ENCODE measurements at places on chromosomes 13 and 19.

DNA sequence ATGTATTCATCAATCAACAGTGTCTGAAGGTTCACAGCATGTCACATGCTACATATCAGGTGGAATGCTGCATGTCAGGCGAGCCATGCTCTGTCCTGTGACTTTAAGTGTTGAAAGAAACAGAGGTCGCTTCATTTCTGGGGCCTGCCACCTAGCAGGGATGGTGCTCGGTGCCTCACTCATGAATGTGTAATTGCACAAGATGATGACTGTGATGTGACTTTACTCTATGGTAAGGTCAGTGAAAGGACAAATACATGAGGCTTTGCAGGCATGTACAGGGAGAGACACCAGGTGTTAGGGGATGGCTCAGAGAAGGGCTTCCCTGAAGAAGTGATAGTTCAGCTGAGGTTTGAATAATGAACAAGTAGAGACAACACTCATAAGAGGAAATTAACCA is 66.7 kb downstream of the FRY start:
- no peak for DNase-seq

DNA sequence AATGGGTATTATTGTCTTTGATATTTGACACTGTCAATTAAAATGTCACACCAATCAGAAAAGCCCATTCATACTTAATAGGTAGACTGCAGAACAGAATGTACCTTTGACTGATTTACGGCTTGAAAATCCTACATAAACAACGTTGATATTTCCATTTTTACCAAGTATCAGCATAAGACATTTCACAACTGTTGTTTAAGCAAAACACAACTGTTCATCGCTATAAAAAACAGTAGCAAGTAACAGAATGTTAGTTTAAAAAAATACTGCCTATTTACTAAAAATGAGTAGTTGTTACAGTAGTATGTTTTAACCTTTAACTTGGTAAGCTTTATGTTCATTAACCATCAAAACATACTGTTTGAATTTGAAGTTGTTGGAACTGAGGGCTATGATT is 1096.6 kb downstream of the PCDH17 start:
- DNase-seq: no peak

DNA sequence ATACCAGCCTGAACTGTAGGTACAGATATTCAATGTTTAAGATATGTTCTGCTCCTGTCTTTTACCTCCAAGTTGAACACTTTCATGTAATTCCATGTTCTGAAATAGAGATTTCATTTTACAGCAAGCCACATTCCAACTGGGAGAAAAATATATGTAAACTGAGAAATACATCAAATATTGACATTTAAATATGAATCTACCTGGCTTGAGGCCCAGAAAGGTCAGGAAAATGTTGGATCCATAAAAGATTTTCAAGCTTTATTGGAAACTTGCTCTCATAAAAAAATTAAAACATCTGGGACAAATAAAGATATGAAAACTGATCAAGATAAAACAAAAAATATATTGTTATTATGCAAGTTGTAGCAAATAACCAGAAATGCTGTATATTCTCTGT is 1078.7 kb upstream of the ATXN8OS start:
- no peak for DNase-seq

DNA sequence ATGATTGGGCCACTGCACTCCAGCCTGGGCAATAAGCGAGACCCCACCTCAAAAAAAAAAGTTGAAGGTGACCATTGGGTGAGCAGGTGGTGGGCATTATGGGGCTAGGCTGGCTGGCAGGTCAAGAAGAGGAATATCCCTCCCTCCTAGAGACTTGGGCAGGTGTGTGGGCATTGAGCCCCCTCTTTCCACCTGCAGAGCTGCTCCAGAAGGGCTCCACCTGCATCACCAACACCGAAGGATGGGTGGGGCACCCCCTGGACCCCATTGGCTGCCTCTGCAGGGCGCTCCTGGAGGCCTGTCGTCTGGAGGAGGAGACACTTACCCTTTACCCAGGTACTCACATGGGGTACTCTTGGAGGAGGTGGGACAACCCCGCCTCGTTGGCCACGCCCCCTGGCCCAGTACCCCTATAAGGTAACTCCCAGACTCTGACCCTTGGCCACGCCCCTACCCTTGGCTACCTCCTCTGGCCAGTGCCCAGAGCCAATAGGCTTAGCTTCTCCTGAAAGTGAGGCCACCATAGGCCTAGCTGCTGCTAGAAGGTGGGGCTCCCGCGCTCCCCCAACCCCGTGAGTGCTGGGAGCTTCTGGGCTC is 21.9 kb downstream of the ZSWIM4 start:
- no peak for DNase-seq

DNA sequence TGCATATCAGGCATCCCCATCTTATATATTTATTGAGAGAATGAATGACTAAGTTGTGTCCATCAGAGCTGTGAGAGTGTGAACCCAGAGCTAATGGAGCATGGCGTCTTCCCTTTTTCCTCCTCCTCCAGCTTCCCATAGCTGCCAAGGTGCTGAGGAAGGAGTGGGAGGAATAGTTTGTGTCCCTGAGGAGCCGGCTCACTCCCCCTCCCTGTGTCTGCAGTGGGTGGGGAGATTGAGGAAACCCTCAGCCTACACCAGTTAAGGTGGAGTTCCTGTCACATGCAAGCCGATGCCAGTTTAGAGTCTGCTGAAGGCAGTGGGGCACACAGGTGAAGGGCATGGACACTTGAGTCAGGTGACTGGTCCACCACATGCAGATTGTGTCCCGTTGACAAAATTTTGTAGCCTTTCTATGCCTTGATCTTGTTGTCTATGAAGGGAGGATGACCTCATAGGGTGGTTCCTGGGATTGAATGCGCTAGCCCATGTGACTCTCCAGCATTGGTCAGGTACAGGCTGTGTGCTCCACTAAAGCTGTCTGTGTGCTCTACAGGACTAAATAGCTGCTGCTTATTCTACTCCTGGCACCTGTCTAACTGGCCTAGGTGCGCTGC is 47.6 kb upstream of the GPI start:
- peak; percentile 21 for DNase-seq

DNA sequence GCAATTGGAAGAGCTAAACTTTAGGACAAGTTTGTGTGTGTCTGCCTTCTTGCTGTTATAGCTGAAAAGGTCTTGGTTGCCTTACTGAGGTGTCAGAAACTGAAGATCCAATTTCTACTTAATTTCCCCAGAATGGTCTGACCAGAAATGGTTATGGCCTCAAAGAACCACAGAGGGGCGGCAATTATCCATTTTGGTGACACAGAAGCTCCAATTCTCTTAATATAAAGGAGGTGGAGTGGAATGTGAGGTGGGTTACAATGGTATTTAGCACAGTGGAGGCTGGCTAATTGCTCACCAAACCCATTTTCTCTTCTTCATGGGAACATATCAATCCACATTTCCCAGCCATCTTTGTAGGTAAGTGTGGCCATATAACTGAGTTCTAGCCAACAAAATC is 1157.2 kb downstream of the OLFM4 start:
- DNase-seq: no peak

- no peak for DNase-seq
Observed at GRCh38 chr13:94906605-94907004, 194.3 kb upstream of the SOX21 start.

- DNase-seq: no peak
Observed at GRCh38 chr13:113616991-113617749, 32.6 kb downstream of the TFDP1 start.

- DNase-seq: no peak
Observed at GRCh38 chr13:32060401-32060878, 28.9 kb downstream of the FRY start.

DNA sequence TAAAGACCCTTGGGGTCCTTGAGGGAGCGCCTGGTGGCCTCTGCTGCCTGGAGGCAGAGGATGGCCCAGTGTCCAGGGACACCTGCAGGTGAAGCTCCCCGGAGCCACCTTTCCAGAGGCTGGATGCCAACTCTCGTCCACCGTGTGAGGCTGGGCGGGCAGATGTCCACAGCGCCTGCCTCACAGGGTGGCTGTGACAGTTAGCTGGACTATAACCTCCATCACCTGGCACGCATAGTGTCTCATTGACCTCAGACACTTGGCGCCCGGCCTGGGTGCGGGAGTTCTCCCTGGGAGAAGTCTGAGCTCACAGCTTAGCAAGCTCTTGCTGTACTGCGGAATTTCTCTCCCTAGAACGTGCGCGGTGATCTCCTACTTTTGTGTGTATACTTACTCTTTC is 9.8 kb downstream of the BICRA start:
- DNase-seq: no peak

DNA sequence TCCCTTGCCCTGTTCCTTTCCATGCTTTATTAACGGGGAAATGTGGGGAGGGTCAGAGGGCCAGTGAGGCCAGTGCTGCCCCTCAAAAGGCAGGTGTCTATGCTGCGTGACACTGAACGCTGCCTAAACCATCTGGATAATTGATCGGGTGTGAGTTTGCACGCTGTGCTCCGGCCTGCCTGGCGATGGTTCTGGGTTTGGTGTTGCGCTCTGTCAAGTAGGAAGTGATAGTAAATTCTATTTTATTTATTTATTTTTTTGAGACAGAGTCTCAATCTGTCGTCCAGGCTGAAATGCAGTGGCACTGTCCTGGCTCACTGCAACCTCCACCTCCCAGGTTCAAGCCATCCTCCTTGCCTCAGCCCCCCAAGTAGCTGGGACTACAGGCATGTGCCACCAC is 86.5 kb downstream of the ATP11A start:
- DNase-seq: no peak

DNA sequence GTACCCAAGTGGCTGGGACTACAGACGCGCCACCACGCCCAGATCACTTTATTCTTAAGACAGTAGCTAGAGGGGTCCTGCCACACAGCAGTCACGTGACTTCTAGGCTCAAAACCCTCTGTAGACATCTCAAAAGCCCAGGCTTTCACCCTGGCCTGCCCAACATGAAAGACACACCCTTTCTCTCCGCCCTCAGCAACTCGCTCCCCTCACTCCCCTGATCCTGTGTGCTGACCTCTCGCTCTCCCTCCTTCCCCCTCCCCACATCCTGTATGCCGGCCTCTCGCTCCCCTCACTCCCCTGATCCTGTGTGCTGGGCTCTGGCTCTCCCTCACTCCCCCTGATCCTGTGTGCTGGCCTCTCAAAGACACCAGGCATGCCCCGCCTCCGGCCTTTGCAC is 77.4 kb downstream of the SLC15A1 start:
- no peak for DNase-seq

DNA sequence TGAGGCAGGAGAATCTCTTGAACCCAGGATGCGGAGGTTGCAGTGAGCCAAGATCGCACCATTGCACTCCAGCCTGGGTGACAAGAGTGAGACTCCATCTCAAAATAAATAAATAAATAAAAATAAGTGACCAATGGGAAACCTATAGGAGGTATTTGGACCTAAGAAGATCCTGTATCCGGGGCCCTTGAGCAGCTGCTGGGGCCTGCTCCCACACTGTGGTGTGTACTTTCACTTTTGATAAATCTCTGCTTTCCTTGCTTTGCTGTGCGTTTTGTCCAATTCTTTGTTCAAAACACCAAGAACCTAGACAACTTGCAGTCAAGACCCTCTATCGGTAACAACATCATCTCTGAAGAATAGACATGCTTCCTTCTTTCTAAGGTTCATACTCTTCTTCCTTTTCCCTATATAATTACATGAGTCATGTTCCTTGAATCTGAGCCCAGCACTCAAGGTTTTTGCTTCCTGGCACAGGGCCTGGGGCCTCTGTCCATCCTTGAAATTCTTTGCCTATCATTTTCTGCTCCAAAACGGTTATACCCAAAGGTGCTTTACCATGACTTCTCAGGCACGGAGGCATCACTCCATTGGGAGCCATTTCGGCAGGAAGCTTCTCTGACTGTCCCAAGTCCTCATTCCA is 14.2 kb upstream of the PNMA8C start:
- no peak for DNase-seq

- DNase-seq: no peak
Observed at GRCh38 chr19:1601613-1602064, 3.6 kb downstream of the UQCR11 start.

DNA sequence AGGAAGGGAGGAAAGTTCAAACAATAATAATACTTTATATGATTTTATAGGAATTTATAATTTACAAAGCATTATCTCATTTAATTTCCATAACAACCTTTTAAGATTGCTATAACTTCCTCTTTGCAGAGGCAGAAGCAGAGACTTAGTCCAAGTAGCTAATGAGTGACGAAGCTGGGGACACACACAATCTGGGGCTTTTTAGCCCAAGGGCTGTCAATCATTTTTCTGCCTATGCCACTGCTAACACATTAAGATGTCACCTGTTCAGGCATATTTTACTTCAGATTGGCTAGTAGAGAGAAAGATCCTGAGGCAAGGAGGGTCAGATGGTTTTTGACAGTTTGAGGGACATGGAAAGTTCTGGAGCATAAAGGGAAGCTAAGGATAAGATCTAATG is 12.6 kb downstream of the SCEL start:
- DNase-seq: no peak

GRCh38 chr19:12482509-12482886 is 2.1 kb downstream of the ZNF709 start:
- DNase-seq: no peak

DNA sequence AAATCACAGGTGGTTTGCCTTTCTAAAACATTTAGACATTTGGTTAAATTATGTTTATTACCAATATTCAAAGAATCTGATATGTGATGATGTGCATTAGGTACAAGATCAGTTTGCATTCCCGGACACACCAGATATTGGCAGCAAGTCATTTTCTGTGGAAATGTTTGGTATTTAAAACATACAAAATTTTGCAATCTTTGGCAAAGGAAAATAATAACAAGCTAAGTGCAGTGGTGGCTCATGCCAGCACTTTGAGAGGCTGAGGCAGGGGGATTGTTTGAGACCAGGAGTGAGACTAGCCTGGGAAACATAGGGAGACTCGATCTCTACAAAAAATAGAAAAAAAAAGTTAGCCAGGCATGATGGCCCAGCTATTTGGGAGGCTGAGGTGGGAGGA is 29.1 kb upstream of the TSC22D1 start:
- no peak for DNase-seq

DNA sequence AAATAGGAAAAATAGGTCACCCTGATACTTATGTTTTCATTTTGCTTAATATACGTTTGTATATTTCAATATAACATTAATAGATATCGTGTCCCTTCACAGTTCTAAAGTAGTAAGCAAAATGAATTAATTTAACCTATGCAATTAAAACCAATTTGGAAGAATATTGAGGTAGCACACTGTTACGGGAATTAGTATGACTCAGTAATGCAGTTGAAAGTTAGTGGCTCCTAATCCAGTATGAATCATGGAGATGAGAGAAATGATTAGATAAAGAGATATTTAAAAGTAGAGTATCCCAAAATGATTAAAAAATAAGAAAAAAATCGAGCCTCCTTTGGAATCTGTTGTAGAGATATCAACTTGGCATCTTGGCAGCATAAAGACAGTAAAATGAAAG is 177.0 kb upstream of the SLITRK6 start:
- no peak for DNase-seq

- no peak for DNase-seq
Observed at GRCh38 chr19:19217099-19217498, 5.3 kb downstream of the NCAN start.

GRCh38 chr19:52896431-52897137 is 851 bp downstream of the ZNF320 start:
- no peak for DNase-seq

DNA sequence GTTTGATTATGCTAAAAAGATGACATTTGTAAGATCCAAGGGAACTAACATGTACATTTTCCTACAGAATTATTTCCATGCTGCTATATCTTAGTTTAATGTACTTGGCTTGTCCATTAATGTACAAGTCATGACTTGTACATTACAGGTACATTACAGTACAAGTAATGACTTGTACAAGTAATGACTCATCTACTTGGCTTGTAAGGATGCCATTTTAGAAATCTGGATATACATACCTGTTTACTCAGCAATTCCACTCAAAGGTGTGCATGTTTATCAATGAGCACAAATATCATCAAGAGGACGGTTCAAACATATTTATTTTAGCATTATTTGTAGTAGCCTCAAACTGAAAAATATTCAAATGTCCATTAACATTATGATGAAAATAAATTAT is 87.0 kb upstream of the TRPC4 start:
- DNase-seq: no peak

Data from CD4-positive, alpha-beta T cell treated with Interleukin-6 at 100 ng/mL for 8 hours (primary cell).